Amniotic epithelial cell (primary cell): ENCODE measurements at places on chromosomes 7 and 10.

DNA sequence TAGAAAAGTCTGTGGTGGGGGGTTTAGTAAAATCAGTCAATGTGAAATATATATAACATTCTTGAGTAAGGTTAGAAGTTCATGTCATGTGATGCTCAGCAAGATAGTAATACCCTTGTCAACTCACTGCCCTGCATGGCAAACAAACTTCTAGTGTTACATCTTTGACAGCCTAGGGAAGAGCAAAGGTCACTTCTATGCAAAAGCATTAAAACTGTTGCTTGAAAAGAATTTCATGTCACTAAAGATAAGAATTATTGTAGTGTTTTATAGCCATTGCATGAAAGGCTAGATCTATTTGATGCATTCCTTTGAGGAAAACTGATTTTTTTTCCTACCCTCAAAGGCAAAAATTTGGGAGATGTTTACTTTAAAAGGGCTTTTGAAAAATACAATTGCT, 176.0 kb downstream of the SKAP2 start:
- no peak for DNase-seq

GRCh38 chr10:99235658-99236626, at the start of gene HPSE2:
Gene HPSE2, minus strand, starts transcription at chr10:99235852.
- peak; percentile 5 for DNase-seq

DNA sequence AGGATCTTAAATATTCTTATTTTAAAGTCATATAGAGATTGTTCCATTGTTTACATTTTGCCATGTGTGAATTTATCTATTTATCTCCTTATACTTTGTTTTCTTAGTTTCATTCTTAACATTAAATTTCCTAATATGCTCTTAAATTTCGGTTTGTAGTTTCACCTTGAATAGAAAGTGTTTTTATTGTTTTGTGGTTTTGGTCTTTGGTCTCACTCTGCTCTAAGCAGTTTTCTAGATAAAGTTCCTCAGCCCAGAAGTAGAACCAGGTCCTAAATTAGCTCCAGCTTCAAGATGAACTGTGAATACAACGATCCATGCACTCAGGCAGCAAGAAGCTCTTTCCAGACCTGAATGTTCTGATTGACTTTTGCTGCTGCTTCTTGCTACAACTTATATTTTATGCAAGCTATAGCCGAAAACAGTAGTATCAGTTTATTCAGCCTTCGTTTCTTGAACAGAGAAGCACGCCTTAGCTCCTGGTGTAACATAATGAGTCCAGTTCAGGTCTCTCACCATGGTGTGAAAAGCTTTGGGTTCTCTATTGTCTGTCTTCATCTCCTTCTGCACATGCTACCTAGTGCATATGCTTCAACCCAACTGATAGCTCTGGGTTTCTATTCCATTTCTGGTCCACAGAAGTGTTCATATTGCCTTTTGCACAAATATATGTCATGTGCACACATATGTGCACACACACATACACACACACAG, 95.3 kb downstream of the SEM1 start:
- DNase-seq, result no peak

GRCh38 chr10:15046626-15047025, 2.9 kb downstream of the OLAH start:
- DNase-seq, result no peak

DNA sequence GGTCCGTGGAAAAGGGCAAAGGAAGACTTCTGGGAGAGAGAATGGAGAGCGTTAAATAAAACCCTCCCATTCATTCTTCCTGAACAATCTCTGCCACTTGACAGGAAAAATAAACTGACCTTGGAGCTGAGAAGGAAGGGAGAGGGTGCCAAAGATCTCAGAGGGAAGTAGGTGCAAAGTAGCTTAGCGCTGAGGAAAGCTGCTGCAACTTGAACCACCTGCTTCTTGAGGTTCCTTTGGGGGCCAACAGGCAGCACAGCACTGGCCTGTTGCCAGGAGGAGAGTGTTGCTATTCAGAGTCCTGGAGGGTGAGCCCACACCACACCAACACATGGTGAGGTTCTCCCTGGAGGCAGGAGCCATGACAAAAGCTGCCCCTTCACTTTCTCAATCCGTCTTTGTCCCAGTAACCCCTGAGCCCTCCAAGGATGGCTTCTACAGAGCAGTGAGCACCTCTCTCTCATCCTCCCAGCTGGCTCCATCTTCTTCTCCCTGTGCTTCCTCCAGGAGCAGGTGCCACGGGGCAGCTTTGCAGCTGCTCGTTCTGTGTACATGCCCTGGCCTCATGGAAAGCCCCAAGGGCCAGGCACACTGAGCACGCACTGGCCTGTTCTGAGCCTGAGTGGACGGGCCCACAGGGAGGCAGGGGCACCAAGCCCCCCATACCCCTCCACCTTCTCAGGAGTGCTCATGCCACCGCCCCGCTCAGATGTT, 101.3 kb downstream of the STRA8 start:
- no peak for DNase-seq

GRCh38 chr7:143239813-143240212, 18.0 kb downstream of the TAS2R40 start:
- DNase-seq, result peak; percentile 63

- DNase-seq, result no peak
Observed at GRCh38 chr10:23540401-23541030, 101.6 kb downstream of the OTUD1 start.

DNA sequence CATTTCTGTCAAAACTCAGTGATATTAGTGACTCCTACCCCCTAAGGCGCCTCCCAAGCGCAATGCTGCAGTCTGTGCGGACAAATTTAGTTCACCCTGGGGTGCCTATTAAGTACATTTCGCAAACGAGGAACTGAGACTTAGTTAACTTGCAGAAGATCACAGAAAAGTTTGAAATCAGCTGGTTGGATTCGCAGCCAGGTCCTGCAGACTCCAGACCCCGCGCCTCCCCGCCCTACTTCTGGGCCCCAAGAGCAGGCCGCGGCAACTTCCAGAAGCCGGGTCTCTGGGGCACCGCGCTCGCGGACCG, 588 bp downstream of the CYREN start:
- DNase-seq, result no peak

GRCh38 chr7:17983221-17984062, 43.1 kb upstream of the SNX13 start:
- no peak for DNase-seq

- DNase-seq, result no peak
Observed at GRCh38 chr10:43251419-43252165, 15.3 kb downstream of the RASGEF1A start.

GRCh38 chr7:115980159-115980558, 50.4 kb downstream of the TFEC start:
- DNase-seq, result no peak

DNA sequence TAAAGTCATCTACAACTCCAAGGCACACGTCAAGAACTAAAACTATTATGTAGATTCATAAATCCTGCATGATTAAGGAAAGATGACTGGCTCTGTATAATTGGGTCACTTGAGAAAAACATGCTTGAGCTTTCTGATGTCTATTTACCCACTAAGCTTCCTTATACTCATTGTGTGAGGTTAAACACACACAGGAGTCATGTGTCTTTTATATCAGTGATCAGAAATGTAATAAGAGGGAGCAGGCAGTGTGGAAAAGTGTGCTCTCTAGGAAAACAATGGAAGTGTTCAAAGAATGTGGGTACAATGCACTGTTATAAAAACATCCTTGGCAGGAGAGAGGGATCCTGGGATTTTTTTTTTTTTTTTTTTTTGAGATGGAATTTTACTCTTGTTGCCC, 108.6 kb upstream of the ARID5B start:
- peak; percentile 28 for DNase-seq

DNA sequence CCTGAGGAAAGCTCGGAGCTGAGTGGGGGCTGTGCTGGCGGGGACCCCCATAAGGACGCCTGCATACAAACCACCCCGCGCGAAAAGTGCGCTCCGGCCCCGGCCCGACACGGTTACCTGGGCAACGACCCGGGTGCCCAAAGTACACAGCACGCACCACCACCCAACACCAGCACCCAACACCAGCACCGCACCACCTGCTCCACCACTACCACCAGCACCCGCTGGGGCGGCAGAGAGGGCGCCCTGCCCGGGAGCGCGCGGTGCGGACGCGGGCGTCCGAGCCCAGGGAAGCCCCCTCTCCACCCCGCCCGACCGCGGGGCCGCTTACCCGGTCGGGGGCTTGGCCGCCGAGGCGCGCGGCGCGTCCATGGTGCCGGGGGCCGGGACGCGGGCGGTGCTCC, 345 bp downstream of the COBL start:
- DNase-seq, result no peak

GRCh38 chr10:89307269-89307577, 5.4 kb downstream of the IFIT2 start:
- DNase-seq, result no peak

GRCh38 chr10:58791137-58791536, 278.5 kb downstream of the BICC1 start:
- DNase-seq, result peak; percentile 32

DNA sequence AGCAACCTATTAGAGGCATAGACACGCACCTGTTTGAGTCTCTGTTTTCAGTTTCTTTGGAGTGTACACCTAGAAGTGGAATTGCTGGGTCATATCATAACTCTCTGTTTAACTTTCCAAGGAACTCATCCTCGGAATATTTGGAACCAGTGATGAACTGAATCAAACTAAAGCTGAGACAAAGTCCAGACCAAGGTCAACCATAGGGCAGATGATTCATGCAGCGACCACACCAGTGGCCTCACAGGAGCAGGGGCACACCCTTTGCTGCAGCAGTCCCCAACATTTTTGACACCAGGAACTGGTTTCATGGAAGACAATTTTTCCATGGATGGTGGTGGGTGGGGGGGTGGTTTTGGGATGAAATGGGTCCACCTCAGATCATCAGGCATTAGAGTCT, 4.9 kb upstream of the OPTN start:
- DNase-seq, result no peak

DNA sequence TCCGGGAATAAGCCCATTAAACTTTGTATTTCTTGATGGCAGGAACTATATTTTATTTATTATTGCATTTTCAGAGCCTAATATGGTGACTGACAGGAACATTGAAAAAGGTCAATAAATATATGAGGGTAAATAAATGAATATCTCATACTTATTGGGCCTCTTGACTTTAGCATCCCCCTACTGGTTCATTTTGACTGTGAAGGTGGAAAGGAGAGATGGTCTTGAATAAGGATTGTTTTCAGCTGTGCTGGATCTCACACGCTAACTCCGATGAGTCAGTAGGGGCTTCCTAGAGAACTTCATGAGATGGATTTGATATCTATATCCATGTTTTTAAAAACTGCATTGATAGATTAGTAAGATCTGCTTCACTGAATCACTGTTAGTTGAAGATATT, 1026.0 kb downstream of the REEP3 start:
- no peak for DNase-seq

DNA sequence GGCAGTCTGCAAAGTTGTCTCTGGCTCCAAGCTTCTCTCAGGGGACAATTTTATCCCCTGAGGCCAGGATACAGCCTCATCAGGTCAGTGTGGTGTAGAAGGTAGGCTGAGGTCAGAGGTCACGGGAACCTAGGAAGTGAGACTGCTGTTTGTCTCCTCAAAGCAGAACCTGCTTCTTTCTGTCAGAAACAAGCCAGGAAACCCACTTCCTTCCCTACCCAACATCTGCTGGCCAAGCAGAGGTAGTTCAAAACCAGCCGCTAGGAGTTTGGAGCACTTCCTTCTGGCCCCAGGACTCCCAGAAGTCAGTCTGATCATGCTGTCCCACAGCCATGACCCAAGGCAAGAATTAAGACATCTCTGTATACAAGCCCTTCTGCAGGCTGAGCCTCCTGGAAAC, 12.2 kb downstream of the CLRN3 start:
- DNase-seq, result no peak

GRCh38 chr10:22333167-22333974, 11.9 kb upstream of the SPAG6 start:
- DNase-seq, result no peak

- peak; percentile 64 for DNase-seq
Observed at GRCh38 chr7:25950488-25951413, 201.2 kb upstream of the NFE2L3 start.

GRCh38 chr10:70052462-70053217, at the start of gene MACROH2A2:
Gene MACROH2A2, plus strand, starts transcription at chr10:70052846. Its CDS starts 22,813 bp downstream, at chr10:70075659.
- DNase-seq, result peak; percentile 59

- DNase-seq, result no peak
Observed at GRCh38 chr7:91443862-91444261, 179.6 kb downstream of the FZD1 start.

GRCh38 chr10:86899670-86900276, 57.6 kb downstream of the MMRN2 start:
- peak; percentile 68 for DNase-seq

DNA sequence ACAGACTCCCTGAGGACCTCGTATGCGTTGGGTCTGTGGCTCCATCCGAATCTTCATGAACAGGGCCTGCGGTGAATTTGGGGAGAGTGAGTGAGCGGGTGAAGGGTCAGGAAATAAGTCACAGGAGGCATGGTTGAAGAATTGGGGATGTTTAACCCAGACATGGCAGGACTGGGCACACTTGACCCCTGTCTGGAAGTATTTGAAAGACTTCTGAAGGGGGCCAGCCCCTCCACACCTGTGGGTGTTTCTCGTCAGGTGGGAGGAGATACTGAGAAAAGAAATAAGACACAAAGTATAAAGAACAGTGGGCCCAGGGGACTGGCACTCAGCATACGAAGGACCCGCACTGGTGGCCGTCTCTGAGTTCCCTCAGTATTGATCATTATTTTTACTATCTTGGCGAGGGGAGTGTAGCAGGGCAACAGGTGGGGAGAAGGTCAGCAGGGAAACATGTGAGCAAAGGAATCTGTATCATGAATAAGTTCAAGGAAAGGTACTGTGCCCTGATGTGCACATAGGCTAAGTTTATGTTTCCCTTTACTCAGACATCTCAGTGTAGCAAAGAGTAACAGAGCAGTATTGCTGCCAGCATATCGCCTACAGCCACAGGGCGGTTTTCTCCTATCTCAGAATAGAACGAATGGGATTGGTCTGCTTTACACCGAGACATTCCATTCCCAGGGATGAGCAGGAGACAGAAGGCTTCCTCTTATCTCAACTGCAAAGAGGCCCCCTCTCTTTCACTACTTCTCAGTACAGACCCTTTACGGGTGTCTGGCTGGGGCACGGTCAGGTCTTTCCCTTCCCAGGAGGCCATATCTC, 38.2 kb upstream of the PFKFB3 start:
- peak; percentile 83 for DNase-seq

GRCh38 chr7:45114926-45115325, 3.4 kb upstream of the TBRG4 start:
- DNase-seq, result no peak

- DNase-seq, result peak; percentile 56
Observed at GRCh38 chr10:106571192-106571946, 593.1 kb downstream of the SORCS1 start.

- DNase-seq, result no peak
Observed at GRCh38 chr10:95815701-95816240, 59.8 kb downstream of the ENTPD1 start.

- DNase-seq, result no peak
Observed at GRCh38 chr7:4195660-4196059, 486.4 kb upstream of the FOXK1 start.

DNA sequence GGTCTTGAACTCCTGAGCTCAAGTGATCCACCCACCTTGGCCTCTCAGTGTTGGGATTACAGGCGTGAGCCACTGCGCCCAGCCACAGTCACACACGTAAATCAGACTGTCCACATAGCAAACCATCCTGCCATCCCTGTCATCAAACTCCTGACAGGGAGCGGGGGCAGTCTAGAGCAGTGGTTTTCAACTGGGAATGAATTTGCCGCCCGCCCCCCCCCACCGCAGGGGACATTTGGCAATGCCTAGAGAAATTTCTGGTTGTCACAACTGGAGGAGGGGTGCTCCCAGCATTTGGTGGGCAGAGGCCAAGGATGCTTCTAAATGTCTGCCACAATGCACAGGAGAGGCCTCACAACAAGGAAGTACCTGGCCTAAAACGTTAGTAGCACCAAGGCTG, 24.1 kb downstream of the CAMK2G start:
- DNase-seq, result no peak
